Stimulated activated CD4-positive, alpha-beta T cell treated with anti-CD3 and anti-CD28 coated beads, Interleukin-15, amount 100 ng/mL, for 1 hour (primary cell): ENCODE measurements at places on chromosomes 6 and 20.

DNA sequence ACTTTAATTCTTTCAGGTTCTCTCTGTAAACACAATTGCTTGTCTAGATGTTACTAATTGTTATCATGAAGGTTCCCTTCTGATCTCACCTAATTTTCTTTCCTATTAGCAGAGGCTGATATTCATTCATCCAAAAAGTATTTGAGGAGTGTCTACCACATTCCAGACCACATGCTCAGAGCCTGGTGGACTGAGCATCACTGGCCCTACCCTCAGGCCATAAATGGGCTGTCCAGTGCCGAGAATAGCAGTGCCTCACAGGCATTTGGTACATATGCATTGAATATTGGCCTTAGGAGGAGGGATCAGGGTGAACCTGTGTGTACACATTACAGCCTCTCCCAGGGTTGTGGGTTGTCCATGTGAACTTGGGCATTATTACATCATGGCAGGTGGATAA is 40.4 kb upstream of the PRELID3B start:
- no peak for DNase-seq

- DNase-seq, result no peak
Observed at GRCh38 chr6:117137711-117138110, 127.6 kb upstream of the VGLL2 start.

DNA sequence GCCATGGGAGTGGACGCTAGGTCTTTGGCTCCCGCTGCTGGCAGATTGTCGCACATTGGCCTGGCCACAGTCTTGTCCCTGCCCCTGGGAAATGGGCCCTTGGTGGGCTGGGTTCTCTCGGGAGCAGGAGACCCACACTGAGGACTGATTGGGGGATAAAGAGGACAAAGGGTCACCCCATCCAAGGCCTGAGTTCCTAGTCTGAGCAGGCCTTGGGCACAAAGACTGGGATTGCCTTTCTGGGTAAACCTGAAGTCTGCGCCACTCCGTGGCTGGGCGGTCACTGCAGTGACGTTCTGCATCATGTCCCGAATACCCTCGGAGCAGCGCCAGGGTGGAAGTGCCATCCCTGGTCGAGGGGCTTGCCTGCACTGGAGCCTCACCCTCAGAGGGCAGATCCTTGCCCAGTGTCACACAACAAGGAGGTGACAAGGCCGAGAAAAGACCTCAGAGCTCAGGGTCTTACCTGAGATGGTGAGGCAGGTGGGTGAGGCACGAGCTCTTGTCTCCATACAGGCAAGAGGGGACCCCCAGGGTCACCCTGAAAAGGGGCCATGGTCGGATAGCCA is 36.1 kb upstream of the ZBP1 start:
- DNase-seq, result no peak

DNA sequence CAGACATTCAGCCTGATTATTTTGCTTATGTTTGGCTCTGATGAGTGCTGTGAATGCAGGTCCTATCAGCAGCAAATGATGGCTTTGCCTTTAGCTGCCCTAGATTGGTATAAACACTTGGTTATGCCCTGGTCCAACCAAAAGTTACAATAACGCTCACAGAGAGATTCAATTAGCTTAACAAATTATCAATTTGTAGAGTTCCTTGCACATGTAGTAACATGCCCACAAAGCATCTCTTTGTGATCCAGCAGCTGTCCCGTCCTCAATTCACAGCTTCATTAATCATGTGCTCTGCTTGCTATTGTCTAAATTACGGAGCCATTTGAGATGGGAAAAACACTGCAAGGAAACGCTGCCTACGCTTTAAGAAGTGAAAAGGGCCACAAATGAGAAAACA is 457.9 kb downstream of the HDGFL1 start:
- DNase-seq, result no peak
